ENCODE measurements at places on chromosomes 2 and 18.

- no peak for DNase-seq
Measured at GRCh38 chr18:68873003-68873402, 75.1 kb downstream of the CCDC102B start.

DNA sequence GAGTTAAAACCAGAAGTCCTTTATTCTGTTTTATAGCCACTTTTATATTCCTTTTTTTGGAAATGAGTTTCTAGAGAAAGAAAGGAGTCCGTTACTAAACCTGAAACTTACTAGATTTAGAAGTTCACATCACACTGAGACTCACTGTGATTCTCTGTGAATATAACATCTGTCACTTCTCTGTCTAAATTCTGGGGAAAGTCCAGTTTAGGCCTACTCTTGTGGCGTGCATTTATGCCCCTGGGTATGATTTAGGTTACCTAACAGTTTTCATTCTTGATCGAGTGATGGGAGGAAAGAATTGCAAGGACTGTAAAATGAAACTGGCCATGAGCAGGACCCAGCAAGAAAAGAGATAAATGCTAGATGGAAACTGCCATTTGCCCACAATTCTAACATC, 449.6 kb downstream of the SPAG16 start:
- DNase-seq, result no peak

DNA sequence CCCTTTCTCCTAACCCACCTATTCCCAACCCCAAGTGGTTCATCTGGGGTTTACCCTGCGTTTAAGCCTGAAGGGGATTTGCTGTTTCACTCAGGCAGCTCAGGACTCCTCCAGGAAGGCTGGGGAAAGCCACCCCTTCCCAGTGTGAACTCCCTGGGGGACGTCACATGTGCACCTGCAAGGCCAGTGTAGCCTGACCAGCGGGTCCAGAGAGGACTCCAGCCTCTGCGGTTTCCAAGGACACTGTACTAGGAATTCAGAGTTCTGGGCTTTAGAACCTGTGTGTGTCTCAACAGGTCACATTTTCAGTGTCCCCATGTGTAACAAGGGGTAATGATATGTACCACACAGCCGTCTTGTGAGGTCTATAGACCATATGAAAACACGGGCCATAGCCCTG, 17.9 kb downstream of the EHD3 start:
- no peak for DNase-seq

DNA sequence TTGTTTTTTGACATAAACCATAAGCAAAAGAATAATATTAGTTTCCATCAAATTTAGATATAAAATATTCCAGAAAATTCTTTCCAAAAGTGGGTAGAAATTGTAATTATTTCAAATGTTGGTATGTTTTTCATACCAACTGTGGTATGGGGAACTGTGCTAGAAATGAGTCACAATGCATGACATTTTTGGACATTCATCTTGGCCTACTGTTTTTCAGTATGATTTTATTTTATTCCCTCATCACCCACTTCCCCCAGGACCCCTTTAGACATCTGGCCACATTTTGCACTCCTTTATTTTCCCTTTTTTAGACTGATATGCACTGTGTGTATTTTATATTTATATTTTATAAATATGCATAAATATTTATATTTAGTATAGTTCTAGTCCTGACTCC, 97.1 kb downstream of the DPP4 start:
- no peak for DNase-seq

DNA sequence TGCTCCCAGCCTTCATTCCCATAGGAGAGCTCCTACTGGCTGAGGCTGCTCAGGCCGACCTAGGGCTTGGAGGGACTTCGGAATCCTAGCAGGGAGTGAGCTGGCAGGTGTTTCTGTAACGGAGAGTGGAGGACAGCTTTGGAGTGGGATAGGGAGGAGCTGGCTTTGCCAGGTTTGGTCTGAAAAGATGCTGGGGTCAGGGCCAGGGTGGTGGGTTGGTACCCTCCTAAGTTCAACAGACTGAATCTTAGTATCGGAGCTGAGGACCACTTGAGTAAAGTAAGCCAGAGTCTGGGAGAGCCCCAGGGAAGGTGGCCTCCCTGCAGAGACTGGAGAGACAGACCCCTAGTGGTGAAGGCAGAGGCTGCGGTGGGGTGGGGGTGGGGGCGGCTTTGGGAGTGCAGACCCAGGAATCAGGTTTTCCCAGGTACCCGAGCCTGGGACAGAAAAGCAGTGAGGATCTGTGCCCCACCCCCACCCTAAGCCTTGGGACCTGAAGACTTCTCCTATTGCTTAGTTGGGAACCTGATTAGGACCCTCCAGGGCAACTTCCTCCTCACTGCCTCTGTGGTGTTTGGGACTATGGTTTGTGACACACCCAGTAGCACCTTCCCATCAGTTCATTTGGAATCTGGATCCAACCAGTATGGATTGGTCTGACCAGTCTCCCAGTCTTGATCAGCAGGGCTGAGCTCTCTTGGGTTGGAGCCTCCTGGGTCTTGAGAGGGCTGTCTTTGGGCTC, 3.0 kb downstream of the CNNM4 start:
- peak; percentile 34 for DNase-seq

- no peak for DNase-seq
Measured at GRCh38 chr18:33745871-33746545, 168.0 kb downstream of the ASXL3 start.

DNA sequence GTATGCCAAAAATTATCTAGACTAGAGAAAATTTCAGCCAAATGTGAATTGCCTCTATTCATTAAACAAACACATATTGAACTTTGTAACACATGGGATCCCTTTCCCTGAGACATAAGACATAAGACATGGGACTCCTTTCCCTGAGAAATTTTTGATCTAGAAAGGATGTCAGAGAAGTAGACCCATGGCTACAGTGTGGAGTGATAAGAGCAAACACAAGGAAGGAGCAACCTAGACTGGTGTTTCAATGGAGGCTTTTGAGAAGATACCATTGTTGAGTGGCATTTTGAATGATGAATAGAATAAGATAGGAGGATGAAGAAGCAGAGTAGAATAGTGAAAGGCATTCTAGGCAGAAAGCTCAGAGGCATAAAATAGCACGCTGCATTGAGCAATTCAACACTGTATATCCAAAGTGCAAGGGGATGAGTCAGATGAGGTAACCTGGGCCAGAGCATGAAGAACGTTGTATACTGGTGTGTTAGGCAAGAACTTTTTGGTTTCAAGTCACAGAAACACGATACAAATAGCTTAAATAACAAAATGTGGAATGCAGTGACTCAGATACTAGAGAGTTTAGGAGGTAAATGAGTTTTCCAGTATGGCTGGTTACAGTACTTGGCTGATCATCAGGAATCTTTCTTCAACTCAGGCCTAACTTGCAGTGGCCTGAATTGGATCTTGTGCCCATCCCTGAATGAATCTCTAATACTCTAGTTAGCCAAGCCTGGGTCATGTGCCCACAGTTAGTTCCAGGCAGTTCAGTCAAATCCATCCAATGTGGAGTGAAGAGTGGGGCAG, 129.8 kb upstream of the TANK start:
- DNase-seq, result peak; percentile 96

DNA sequence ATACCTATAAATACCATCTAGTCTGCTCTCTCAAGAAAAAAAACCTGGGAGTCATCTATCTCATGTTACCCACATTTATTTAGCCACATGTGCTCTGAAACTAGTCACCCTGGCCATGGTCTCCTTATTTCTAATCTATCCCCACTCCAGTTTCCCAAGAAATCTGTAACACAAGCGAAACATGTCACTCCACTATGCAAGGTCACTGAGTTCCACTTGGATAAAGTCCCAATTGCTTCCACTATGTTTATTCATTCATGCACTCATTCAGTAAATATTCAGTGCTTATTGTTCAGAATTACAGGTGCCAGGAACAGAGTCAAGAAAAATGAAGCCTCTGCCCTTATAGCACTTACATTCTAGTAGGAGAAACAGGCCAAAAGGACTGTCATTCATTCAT, 369.4 kb upstream of the CYRIA start:
- no peak for DNase-seq

DNA sequence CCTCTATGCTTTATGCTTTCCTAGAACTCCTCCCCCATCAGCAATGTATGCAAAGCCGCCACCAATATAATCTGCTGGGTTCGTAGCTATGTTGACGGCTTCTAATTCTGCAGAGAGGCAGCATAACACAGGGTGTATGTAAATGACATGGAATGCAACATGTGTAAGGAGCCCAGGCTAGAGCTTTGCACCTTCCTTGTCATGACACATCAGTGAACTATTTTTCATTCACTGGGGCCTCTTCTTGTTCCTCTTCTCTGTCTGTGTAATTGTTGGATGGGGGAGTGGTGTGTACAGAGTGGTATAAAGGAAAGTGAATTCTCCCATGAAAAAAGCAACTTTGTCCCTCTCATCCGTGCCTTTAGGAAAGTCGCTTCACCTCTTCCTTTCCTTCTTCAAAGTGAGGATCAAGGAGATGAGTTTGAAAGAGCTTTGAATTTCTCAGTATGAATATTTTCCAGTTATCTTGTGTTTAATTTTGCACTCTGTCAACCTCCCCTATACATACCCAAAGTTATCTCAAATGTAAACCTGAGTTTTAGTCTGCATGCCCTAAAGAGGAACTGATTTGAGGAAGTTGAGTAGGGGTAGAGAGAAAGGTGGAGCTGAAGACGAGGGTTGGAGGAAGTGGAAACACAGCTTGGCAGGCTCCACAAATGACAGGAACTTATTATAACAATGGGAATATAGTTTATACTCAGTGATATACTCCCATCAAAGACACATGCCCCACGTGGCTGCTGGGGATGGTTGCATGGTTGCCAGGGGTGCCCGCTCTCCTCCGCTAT, 74.9 kb upstream of the ARL4C start:
- peak; percentile 52 for DNase-seq

GRCh38 chr2:126797622-126798275, 100.9 kb upstream of the TEX51 start:
- DNase-seq, result no peak

DNA sequence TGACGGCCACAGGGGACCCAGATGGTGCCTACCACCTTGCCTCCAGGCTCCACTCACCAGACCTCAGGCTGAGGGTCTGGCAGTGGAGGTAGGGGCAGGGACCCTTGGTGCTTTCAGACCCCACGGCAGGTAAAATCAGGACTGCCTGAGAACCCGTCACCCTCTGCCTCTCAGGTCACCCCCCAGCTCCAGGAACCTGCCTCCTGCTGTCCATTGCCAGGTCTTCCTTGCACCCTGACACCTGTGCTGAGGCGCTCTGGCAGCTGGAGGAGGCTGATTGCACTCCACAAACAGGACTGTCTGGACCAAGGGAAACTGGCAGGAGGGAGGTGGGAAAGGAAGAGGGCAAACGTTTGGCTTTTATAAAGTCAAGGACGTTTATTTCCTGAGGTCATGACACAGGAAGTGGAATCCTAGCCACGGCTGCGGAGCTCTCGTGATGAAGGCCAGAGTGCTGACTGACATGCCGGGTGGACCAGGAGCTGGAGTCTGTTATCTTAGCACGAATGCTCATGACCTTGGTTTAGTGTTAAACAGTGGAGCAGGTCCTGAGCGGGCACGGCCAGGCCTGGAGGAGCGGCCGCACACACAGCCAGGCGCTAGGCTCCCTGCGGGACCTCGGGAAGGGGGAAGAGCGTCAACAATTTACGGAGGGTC, 40.5 kb downstream of the ANO7 start:
- DNase-seq, result no peak

- peak; percentile 77 for DNase-seq
Measured at GRCh38 chr18:45059695-45060094, 379.0 kb downstream of the SETBP1 start.

All from EL (cell line).